Gastrocnemius medialis (tissue), 4 donors: ENCODE measurements at places on chromosomes 3 and 15. TPM values are rescaled to one million over a fixed set of nuclear protein-coding genes. Genes with fewer than 3 reads are reported as not detected.

- DNase-seq, result no peak
Measured at GRCh38 chr3:50574444-50574831, 5.1 kb downstream of the HEMK1 start.

DNA sequence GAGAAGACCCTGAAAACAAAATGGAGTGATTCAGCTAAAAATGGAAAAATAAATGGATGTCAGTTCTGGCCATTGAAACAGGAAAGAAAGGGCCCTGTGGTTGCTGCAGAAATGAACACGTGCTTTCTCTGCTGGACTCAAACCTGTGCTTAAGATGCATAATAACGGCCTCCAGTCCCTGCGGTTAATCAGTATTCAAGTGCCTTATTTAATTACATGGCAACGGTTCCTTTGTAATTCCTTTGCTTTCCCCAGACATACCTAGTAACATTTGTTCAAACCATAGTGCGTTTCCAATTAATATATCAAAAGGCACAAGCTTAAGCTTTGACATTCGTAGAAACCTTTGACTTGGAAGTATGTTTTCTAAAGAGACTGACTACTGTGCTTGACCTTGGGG is 428.3 kb downstream of the GABRG3 start:
- no peak for DNase-seq

GABRB3 gene
- 0.91 TPM for total RNA-seq

MOBP gene
- total RNA-seq, result not detected
